ENCODE measurements at places on chromosomes 5 and 9.
A peak's percentile ranks its signal among the peaks of the same experiment; 100 is the strongest.

GRCh38 chr9:36721846-36722588, 149.3 kb downstream of the MELK start:
- no peak for DNase-seq

DNA sequence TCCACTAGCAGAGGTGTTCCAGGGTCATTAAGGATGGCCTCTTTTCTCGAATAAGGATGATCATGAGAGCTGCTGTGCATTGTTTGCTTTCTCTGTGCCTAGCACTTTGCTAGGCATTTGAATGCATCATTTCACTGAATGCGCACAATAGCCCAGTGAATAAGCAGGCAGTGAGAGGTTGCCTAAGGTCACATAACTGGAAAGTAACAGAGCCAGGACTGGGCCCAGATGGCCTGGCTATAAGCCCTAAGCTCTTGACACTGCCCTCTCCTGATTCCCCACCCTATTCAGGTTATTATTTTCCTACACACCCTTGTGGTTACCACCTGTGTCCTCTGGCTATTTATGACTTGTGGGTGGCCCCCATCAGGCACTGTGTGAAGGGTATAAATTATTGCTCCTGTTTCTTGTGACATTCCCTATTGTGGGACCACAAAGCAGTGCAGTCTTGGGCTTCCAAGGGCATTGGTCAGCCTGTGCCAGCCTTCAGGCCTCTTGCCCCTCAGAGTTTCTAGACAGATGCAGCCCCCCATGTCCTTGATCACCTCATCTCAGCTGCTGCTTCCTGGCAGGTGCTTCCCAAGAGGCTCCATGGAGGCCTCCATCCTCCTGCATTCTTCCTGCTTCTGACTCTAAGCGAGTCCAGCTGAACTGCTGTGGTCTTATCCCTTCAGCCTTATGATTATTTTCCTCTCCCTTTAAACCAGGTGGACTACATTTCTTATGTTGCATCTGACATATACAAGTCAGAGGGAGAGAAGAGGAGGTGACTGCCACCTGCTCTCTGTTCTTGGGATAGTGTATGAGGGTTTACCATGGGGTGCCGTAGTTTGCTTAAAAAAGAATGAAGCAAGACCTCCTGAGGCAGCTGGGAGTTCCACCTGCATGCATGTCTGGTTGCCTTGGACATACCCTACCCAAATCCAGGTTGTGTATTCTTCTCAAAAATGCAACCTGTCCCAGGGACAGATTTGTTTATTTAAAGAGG, 47.6 kb downstream of the ANGPTL2 start:
- no peak for DNase-seq

- peak; percentile 28 for DNase-seq
Measured at GRCh38 chr5:160926428-160926827, 74.4 kb upstream of the ATP10B start.

- DNase-seq: no peak
Measured at GRCh38 chr5:143165049-143165880, 238.2 kb downstream of the NR3C1 start.

DNA sequence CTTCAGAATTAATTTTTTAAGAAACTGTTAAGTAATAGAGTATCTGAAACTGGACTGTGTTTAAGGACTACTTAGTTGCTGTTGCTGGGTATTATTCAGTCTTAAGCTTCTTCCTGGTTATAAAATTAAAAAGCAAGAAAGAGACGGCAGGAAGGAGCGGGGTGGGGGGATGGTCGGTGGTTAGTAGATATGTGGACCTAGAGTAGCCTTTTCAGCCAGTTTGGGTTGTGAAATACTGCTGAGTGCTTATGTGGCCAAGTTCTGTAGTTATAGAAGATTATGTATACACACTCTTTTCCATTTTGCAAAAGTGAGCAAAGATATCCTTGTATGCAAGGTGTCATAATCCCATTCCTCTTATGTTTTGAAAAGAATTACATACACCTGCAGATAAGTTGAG, 28.5 kb downstream of the TRIO start:
- no peak for DNase-seq

GRCh38 chr5:123937230-123937629, 425.3 kb downstream of the CSNK1G3 start:
- no peak for DNase-seq

DNA sequence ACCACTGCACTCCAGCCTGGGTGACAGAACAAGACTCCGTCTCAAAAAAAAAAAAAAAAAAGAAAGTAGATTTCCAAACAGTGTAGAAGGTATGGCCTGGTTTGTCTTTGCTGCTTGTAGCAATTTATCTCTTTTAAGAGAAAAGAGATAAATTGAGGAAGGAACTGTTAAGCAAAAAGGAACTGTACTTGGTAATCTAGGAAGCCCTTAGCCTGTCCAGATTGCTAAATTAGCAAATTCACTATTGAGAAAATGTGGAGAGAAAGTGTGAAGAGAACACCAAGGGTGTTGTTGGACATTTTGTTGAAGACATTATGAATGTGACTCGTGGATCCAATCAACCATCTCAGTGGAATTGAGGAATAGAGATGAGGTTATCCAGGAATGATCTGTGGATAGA, 13.0 kb upstream of the SUSD3 start:
- DNase-seq: no peak

GRCh38 chr9:69397384-69398214, 72.6 kb downstream of the ENTREP1 start:
- no peak for DNase-seq

DNA sequence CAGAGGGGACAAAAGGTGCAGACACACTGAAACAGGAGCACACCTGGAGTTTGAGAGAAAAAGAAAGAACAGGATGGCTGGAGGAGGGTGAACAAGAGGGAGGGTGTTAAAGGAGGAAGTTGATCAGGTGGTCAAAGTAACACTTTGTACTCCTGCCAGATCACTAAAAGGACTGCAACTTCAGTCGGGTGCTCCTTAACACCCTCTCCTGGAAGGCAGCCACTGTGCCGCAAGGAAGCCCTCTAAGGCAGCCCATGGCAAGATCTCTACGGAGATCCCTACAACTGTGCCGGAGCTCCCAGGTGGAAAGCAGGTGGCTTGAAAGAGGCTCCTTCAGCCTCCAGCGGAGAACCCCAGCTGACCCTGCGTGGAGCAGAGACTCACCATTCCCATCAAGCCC, 124.4 kb upstream of the MSX2 start:
- no peak for DNase-seq

GRCh38 chr9:34603610-34604231, 8.2 kb downstream of the RPP25L start:
- no peak for DNase-seq

DNA sequence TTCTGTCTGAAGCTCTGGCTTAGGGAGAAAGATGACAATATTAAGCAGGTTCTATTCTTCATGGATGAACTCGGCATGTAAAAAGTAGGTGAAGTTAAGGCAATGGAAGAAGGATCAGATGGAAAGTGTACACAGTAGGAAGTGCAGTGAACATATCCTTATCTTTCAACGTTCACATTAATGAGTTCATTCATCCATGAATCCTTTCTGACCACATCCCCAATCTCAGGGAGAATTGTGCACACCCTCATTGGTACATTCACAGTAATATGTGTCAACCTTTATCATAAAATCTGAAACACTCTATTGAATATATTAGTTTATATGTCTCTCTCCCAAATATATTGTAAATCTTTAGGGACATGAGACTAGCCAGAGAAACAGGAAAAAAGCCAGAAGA, 5.5 kb downstream of the GIN1 start:
- DNase-seq: no peak

GRCh38 chr9:69149321-69149807, 24.7 kb upstream of the TJP2 start:
- DNase-seq: no peak

GRCh38 chr5:5340206-5340729, 82.2 kb upstream of the ICE1 start:
- peak; percentile 53 for DNase-seq

- no peak for DNase-seq
Measured at GRCh38 chr5:77022511-77023417, 7.4 kb upstream of the AGGF1 start.

DNA sequence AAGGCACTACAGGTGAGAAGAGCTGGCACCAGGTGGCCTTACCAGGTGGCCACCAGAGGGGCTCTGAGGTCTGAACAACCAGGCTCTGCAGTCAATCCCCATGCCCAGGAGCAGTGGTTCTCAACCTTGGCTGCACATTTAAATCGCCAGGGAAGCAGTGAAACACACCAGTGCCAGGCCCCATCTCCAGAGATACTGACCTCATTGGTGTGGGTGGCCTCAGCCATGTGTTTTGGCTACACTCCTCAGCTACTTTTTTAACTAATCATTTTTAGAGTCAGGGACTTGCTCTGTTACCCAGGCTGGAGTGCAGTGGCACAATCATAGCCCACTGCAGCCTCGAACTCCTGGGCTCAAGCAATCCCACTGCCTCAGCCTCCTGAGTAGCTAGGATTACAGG, 56.0 kb downstream of the GABBR2 start:
- no peak for DNase-seq

DNA sequence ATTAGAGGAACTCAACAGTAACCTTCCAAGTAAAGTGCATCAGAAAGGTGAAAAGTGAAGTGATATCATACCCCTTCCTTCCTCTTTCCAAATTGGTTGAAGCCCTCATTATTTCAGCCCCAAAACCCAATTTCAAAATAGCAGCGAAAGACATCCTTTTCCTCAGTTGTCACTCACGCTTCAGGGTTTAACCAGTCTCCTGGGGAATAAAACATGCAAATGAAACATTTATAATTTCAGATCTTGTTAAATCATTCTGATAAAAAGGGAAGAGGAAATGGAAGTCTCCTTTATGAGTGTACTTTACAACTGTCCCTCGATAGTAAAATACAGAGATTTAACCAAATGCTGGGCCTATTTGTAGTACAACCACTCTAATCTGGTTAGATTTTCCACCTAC, 22.5 kb downstream of the TRPM6 start:
- DNase-seq: no peak

GRCh38 chr5:178304761-178305645, 72.4 kb upstream of the PHYKPL start:
- DNase-seq: no peak

DNA sequence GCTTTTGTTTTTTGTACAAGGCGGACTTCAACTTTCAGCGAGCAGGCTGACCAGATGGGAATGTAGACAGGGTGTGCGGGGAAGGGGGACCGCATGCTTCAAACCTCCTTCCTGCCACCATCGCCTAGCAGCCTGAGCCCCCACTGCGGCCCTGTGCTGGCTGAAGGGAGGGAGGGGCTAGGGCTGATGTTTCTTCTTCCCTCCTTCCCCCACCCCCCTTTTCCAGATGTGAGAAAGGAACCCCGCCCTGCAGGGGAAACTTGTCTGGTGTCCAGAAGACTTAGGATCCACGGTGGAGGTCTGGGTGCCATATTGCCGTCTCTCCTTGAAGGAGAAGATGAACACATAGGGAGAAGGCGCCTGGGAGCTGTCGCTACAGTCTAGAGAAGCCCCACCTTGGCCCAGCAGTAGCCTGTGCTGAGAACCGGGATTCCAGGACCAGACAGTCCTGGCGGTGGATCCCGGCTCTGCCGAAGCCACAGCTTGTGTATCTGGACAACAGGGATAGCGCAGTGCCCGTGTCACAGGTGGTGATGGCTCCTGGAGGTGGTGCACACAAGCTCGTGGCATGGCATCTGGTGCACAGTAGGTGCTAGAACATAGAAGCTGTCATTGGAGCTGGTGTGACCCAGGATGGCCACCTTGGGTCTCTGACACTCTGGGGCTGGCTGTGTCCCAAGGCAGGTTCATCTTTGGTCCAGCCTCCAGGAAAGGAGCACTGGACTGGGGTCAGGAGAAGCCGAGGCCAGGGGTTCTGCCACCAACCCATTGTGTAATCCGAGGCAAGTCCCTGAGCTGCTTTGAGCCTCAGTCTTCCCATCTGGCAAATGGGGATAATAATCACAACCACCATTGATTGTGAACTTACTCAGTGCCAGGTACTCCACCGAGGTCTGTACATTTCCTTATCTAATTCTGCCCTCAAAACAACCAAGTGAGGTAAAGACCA, 205.6 kb downstream of the C9orf50 start:
- no peak for DNase-seq

DNA sequence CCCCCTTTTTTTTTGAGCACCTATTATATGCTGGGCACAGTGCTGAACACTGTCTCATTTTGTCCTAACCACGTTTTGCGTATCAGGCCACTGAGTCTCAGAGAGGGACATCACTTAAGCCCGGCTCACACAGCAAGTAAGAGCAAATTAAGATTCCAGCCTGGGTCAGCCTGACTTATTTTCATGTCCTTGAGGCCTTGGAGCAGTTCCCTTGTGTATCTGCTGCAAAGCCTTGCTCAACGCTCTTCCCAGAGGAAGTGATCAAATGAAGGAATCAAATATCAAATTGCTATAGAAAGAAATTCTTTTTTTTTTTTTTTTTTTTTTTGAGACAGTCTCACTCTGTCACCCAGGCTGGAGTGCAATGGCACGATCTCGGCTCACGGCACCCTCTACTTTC, 30.7 kb downstream of the ERGIC1 start:
- DNase-seq: no peak

GRCh38 chr9:134991808-134992754, 74.4 kb upstream of the FCN1 start:
- no peak for DNase-seq

DNA sequence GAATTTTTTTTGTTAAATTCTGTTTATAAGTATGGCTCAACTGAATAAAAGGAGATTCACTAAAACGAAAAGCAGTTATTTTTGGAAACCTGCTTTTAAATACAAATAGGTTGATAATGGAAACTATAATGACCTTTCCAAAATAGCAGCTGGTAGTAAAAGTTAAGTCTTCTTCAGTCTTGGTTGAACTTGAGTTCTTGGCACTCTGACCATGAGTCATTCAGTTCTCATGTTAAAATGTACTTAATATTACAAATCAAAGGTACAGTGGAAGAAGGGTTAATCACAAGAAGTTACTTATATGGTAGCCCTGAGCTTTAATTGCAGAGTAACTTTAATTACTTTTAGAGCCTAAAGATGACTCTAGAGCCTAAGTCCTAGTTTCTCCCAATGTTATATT, 62.1 kb downstream of the KLF9 start:
- DNase-seq: no peak

DNA sequence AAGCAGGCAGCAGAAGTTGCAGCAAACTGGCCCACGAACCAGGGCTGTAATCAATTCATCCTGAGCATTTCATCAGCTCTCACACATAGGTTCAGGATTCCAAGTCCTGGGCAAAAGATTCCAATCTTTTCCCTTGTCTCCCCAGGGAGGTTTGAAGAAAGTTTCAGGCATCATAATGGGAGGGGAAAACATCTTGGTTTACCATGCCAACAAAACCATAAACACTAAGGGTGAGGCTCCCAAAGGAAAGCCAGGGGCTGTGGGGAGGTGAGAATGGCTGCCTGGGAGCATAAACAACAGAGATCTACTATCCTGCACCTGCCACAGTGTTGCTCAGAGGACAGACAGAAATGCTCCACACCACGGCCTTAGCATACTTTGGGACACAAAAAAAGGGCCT, 94.6 kb downstream of the SH3TC2 start:
- DNase-seq: no peak

GRCh38 chr5:109281136-109281690, 128.6 kb downstream of the PJA2 start:
- no peak for DNase-seq

DNA sequence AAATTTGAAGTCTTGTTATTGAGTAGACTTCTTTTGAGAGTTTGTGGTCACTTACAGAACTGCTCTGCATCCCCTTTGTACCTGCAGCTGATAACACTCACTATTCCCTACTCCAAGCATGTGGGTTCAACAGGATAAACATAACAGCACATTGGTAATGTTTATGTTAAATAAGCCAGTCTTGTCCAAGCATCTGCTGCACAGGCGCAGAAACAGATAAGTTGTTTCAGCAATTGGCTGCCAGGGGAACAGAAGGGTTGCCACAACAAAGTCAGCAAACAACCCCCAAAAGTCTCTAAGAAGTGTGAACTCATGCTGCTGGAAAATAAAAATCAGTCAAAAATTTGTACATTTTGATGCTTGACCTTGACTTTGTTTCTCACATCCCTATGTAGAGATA, 174.6 kb downstream of the GDNF start:
- no peak for DNase-seq

GRCh38 chr5:152883066-152883775, 478.1 kb upstream of the NMUR2 start:
- DNase-seq: no peak

Data from left renal pelvis (tissue), 4 donors.